ENCODE measurements at places on chromosomes 4 and X. TPM values are rescaled to one million over a fixed set of nuclear protein-coding genes. Genes with fewer than 3 reads are reported as not detected.
A peak's percentile ranks its signal among the peaks of the same experiment; 100 is the strongest.

Gene ZNF141
- total RNA-seq: 17.3 TPM

Gene FGFBP2
- total RNA-seq: 0.39 TPM

DNA sequence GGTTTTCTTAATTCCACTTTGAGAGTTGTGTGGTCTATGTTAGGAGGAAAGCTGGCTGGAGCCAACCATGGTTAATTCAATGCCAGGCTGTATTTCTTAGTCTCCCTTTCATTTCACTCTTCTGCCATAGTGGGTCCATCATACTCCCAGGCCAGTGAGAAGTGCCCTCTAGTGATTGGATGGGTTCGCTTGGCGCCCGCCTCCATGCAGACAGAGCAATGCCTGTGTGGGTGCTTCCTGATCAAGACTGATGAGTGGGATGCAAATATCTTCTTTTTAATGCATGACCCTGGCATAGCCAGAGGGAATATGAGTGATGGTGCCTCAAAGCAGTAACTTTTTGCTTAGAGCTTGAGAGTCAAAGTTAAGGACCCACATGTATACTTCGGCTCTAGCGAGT lies 6.4 kb downstream of the BMX start:
- H3K27me3 ChIP-seq: no peaks in the 10 kb centered on the region
- H3K4me3 ChIP-seq: no peak overlapping the region
- DNase-seq: no peak
- H3K36me3 ChIP-seq: no peaks in the 10 kb centered on the region
- H3K27ac ChIP-seq: no peak overlapping the region

GRCh38 chrX:40108959-40109287 lies 11.2 kb upstream of the BCOR start:
- no peak overlapping the region for H3K4me3 ChIP-seq
- H3K36me3 ChIP-seq: no peaks in the 10 kb centered on the region
- peak; percentile 40 for DNase-seq
- peaks cover 33% of the 10 kb centered on the region for H3K4me1 ChIP-seq

DNA sequence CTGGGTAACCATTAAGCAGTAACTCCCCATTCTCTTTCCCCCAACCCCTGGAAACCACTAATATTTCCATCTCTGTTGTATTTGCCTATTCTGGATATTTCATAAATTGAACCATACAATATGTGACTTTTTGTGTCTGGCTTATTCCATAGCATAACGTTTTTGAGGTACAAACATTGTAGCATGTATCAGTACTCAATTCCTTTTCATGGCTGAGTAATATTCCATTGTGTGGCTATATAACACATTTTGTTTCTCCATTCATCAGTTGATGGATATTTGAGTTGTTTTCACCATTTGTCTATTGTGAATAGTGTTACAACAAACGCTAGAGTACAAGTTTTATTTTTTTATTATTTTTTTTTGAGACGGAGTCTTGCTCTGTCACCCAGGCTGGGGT lies 55.0 kb upstream of the MORC4 start:
- H3K27ac ChIP-seq: no peak overlapping the region
- no peak for DNase-seq
- H3K27me3 ChIP-seq: no peaks in the 10 kb centered on the region

DNA sequence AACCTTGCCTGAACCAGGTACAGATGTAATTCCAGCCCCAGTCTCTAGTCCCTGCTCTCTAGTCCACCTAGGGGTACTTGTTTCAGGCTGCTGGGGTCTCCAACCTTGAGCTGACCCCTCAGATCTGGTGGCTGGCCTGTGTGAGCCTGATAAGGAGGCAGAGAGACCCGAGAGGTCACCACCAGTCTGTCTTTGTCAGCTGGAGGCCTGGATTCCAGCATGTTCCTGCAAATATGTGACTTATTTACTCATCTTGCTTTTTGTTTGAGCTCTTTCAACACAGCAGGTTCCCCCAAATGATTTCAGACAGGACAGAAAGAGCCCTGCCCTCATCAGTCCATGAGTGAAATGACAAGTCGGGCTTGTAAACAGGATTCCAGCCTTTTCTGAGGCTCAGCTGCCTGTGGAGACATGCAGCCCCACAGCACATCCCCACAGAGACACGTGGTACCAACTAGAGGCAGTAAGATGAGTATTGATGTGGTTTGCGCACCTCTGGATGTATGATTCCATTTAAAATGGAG lies 37.5 kb upstream of the STK26 start:
- no peak overlapping the region for H3K27ac ChIP-seq
- no peaks in the 10 kb centered on the region for H3K36me3 ChIP-seq
- no peak overlapping the region for H3K4me3 ChIP-seq
- no peaks in the 10 kb centered on the region for H3K27me3 ChIP-seq

DNA sequence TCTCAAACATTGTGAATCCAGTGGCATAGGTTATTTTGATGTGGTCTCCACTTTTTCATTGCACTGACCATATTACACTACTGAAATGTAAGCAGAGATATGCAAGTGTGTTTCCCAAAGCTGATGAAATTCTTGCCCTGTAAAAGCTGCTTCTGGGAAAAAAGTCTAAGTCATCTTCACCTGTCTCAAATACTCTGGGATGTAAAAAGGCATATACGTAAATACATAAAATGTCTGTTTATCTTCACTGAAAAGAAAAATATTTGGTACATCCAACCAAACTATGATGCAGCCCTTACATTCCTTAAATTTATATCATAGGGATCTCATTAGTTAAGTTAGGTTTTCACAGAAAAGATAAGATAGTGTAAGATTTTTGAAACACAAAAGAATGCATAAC lies 7.9 kb downstream of the KDR start:
- H3K27ac ChIP-seq: no peak overlapping the region
- no peaks in the 10 kb centered on the region for H3K36me3 ChIP-seq
- no peak overlapping the region for H3K4me3 ChIP-seq
- no peaks in the 10 kb centered on the region for H3K4me1 ChIP-seq
- no peaks in the 10 kb centered on the region for H3K27me3 ChIP-seq

DNA sequence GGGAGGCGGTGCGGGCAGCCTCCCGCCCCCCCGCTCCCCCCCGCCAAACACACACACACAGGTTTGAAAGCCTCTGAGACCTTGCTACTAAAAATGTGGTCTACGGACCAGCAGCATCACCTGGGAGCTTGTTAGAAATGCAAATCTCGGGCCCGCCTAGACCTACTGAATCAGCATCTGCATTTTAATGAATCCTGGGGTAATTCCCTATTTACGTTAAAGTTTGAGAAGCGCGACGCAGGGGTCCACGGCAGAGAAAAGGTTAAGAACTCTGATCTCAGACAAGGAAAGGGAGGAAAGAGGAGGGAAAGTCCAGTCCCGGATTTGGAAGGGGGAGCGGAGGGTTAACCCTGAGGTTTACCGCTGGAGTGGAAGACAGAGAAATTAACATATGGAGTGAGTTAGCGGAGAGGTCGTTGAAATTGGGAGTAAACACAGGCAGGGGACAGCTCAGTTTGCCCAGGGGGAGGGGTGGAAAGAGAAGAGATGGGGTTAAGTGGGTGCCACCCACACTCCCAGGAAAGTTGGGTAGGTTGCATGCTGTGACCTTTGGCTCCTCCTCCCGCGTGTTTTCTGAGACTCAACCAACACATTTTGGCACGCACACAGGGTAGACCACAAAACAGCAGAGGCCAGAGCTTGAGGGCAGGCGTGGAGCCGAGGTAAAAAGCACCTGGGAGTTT lies 483.6 kb downstream of the BCOR start:
- H3K27ac ChIP-seq: no peak overlapping the region
- no peaks in the 10 kb centered on the region for H3K36me3 ChIP-seq
- no peak for DNase-seq
- no peaks in the 10 kb centered on the region for H3K27me3 ChIP-seq

DNA sequence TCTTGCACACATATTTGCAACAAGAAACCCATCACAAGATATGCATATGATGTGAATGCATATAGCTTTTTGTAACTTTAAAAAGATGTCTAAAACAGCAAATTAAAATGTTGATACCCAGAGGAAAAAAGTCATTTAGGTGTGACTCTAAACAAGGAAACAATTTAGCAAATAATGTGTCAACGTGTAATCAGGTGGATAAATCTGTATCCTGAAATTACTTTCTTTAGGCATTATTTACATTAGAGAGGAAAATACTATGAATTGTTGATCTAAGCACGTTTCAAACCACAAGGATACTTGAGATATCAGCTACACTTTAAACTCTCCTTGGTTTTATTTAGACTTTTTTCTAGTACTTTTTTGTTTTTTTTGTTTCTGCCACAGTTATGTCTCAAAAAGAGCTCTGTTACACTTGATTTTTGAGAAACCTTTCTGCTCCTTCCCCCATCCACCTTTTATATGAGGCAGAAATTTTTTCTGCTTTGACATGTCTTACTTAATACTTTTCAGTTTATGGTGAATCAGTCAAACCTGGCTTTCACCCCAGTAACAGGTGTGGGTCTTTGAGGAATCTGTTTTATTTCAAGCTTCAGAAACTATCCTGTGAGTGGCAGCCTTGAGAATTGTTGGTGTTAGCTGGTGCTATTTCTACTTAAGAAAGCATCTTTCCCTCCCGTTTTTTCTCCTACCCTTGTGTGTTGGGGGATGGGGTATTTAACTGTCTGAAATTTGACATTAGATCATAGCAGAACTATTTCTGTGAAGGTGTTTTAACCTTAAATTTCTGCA lies 1.9 kb downstream of the NPNT start:
- no peaks in the 10 kb centered on the region for H3K4me1 ChIP-seq
- peaks cover 33% of the 10 kb centered on the region for H3K27me3 ChIP-seq
- no peak overlapping the region for H3K4me3 ChIP-seq
- no peak for DNase-seq
- no peak overlapping the region for H3K27ac ChIP-seq
- H3K36me3 ChIP-seq: no peaks in the 10 kb centered on the region

GRCh38 chr4:113969709-113970334 lies 9.6 kb downstream of the ARSJ start:
- no peak overlapping the region for H3K27ac ChIP-seq
- no peaks in the 10 kb centered on the region for H3K36me3 ChIP-seq

DNA sequence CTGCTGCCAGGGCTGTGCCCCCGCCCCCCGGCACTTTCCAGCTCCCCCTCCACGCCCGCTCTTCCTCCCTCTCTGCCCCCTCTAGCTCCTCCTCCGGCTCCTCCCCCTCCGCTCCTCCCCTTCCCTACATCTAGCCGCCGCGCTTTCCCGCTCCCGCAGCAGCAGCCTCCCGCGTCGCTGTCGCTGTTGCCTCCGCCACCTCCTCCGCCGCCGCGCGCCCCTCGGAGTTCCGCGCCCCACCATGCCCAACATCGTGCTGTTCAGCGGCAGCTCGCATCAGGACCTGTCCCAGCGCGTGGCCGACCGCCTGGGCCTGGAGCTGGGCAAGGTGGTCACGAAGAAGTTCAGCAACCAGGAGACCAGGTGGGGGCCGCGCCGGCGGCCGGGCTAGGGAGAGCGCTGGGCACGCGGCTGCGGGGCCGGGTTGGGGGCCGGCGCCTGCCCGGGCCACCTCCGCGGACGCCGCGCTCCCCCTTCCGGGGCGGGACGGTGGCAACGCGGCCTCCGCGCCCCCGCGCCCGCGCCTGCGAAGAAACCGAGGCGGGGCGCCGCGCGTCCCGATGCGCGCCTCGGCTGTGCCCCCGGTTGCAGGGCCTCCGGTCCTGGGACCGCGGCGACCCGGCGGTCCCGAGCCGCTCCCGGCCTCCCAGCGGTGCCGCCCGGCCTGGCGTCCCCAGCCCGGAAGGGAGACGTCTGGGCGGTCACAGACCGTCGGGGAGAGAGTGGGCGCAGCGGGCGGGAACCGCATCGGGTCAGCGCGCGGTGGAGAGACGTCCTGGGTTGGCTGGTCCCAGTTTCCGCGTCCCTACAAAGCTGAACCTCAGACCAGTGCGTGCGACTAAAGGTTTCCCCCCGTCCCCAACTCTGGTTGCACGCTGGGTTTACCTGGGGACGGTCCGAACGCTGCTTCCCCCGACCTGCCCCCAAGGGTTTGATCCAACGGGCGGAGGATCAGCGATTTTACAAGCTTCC lies at the start of gene PRPS2:
Gene PRPS2 (plus strand): TSS at position 156 of the 972 bp plus-strand sequence. CDS start 86 bp downstream, at position 242.
- DNase-seq: peak; percentile 71
- H3K27ac ChIP-seq: peak within 1 kb of the TSS; percentile 51
- no peaks in the 10 kb centered on the region for H3K36me3 ChIP-seq
- peaks cover 14% of the 10 kb centered on the region for H3K4me1 ChIP-seq

DNA sequence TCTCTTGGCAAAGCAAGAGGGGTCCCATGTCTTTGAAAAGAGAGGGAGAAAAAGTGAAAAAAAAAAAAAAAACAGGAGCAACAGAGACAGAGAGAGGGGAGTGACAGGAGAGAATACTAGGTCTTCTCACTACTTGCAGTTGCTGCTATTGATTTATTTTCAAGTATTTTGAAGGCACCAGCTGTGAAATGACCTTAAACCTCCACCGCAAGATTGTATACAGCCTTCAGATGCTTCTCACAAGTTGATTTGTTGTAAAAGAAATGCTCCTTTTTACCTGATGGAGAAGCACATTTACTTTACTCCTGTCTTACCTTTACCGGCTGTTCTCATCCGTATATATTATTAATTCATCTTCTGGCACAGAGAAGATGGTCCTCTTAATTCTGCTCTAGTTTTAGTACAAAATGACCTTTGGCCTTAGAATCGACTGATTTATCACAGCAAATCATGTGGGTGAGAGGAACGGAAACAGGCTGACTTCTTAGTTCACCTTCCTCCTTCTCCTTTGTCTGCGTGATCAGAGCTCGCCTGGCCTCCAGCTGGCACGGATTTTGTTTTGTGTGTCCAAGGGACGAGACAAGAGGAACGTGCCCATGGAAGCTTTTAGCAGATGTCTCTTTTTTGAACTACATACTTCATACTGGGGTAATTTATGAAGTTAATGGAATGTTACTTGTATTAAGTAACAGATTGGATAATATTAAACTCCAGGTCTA lies 82.4 kb upstream of the PACRGL start:
- no peaks in the 10 kb centered on the region for H3K27me3 ChIP-seq
- no peaks in the 10 kb centered on the region for H3K36me3 ChIP-seq
- no peak overlapping the region for H3K27ac ChIP-seq
- no peaks in the 10 kb centered on the region for H3K4me1 ChIP-seq
- DNase-seq: no peak

- no peak overlapping the region for H3K4me3 ChIP-seq
- DNase-seq: no peak
- H3K36me3 ChIP-seq: no peaks in the 10 kb centered on the region
- H3K27me3 ChIP-seq: no peaks in the 10 kb centered on the region
- no peak overlapping the region for H3K27ac ChIP-seq
- peaks cover 11% of the 10 kb centered on the region for H3K4me1 ChIP-seq
Observed at GRCh38 chr4:1890979-1891570, 19.9 kb downstream of the NSD2 start.

- no peak overlapping the region for H3K27ac ChIP-seq
- H3K4me1 ChIP-seq: no peaks in the 10 kb centered on the region
- H3K36me3 ChIP-seq: no peaks in the 10 kb centered on the region
- no peak for DNase-seq
Observed at GRCh38 chr4:155889031-155889793, 14.3 kb upstream of the TDO2 start.

DNA sequence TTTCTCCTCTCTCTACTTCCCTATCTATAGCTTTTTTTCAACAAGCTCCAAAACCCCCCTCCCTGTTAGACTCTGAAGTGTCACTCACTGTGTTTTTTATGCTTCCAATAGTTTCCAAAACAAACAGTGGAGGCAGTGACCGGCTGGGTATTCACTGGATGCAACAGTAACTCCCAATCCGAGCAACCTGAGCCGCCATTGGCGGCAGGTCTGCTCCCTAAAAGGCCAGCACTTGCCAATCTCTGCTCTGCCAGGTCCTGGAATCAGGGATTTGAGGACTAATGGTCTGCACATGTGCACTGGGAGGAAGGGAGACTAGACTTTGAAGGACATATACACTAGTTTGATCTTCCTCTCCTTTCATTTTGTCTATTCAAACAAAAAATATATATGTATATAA lies 7.1 kb downstream of the TBX22 start:
- H3K4me3 ChIP-seq: no peak overlapping the region
- DNase-seq: no peak
- no peak overlapping the region for H3K27ac ChIP-seq
- H3K36me3 ChIP-seq: no peaks in the 10 kb centered on the region
- H3K27me3 ChIP-seq: no peaks in the 10 kb centered on the region

GRCh38 chrX:70171624-70172023 lies 5.7 kb upstream of the DGAT2L6 start:
- DNase-seq: no peak
- H3K27ac ChIP-seq: no peak overlapping the region
- no peaks in the 10 kb centered on the region for H3K36me3 ChIP-seq
- H3K4me3 ChIP-seq: no peak overlapping the region
- no peaks in the 10 kb centered on the region for H3K4me1 ChIP-seq

All from CD4-positive, CD25-positive, alpha-beta regulatory T cell (primary cell).